ENCODE measurements at places on chromosomes 4 and X. TPM values are rescaled to one million over a fixed set of nuclear protein-coding genes. Genes with fewer than 3 reads are reported as not detected.

SPP1 gene
- not detected for total RNA-seq

ABLIM2 gene
- total RNA-seq: 0.25 TPM

GRCh38 chr4:110904435-110905065, 281.7 kb upstream of the PITX2 start:
- no peak for DNase-seq

PDGFRA gene
- 0.05 TPM for total RNA-seq

- DNase-seq: no peak
Observed at GRCh38 chr4:43651991-43652390, 759.5 kb downstream of the GRXCR1 start.

- DNase-seq: no peak
Observed at GRCh38 chr4:121077496-121077895, 5.2 kb upstream of the NDNF start.

DNA sequence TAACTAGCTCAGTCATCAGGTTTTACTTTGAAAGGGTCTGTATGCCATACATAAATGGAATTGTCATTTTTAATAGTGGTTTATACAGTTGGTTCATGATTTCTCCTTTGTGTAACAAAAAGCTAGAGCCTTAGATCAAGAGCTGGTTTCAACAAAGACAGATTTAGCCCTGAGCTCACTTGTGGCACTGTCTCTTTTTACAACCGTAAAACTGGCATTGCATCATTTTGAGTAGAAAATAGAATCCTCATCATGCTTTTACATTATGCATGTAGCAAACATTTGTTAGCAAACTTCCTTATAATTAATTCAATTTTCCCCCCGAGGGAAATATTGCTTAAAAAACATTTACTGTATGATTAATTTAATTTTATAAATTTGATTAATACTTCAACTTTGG, 1871.5 kb downstream of the ARAP2 start:
- no peak for DNase-seq

IL3RA gene
- total RNA-seq: 13.1 TPM

DNA sequence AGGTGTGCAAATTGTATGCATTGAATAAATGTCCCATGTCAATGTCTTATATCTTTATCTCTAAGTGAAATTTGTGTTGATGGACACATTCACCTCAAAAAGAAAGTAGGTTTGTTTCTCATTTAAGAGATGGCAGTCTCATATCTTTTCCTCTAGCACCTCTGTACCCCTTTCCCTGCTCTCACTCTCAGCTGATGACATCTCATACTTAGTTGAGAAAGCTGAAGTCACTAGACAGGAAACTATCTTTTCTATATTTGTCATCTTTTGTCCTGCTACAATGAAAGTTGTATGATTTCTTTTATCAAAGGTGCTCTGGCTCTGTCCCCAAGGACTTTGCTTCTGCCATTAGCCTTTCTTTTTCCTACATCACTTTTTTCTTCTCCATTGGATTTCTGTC, 84.0 kb upstream of the GRPR start:
- no peak for DNase-seq

GRCh38 chr4:158729716-158730559, 6.7 kb upstream of the PPID start:
- DNase-seq: no peak

DNA sequence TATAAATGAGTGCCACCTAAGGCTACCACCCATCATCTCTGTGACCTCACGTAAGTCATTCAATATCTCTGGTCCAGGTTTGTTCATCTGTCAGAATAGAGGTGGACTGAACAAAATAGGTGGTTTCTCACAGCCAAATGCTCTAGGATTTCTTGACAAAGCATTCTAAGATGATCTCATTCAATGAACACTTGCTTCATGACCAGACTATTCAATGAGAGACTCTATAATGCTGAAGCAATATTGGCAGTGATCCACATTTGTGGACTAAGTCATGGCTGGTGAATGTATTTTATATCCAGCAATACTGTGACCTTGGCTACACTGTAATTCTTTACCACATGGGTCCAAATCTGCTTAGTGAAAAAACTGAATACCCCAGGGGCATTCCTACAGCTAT, 37.9 kb downstream of the LDB2 start:
- no peak for DNase-seq

GRCh38 chr4:86108137-86108536, 251.7 kb downstream of the MAPK10 start:
- no peak for DNase-seq

SLC7A11 gene
- 7.6 TPM for total RNA-seq

MTMR8 gene
- 6.4 TPM for total RNA-seq
